ENCODE measurements at places on chromosomes 2 and 18.

DNA sequence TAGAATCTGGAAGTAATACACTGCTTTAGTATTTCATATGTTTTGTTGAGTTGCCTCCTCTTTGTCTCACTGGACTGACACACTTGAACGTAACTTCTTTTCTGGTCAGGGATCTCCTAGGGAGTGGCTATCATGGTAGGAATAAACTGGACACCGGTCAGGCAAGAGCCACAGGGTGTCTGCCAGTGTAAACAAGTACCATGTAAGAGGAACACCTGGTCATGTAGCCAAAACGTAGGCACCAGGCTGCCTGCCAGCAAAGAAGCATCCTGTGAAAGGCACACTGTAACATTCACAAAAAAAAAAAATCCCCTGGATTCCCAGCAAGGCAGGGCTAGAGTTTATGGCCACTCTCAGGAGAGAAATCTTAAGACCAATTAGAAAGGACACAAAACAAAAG, 372.8 kb upstream of the RND3 start:
- no peak for DNase-seq

GRCh38 chr2:169095621-169096105, 26.3 kb downstream of the DHRS9 start:
- no peak for DNase-seq

DNA sequence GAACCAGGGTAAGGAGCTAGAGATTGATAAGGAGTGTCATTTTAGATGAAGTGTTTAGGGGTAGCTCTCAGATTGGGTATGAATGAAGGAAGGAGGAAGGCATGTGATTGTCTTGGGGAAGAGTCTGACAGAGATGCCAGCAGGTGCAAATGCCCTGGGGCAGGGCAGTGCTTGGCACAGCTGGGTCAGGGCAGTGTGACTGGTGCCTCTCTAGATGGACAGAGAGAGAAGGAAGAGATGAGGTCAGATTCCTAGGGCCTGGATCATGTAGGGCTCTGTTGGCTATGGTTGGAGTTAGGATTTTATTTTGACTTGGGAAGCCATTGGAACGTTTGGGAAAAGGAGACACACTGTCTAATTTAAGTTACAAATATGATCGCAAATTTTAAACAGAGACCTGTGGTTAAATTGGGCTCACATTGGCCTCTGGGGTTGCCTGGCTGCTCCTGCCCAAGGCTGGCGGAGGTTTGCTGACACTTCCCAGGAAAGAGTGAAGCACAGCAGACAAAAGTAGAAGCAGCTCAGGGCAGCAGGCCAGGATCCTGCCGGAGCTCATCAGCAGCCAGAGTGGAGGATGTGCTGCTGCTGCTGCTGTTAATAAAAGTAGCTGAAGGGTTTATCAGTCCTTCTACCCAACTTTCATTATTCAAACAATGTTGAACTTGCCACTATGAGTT, 32.7 kb upstream of the FHL2 start:
- DNase-seq = no peak

DNA sequence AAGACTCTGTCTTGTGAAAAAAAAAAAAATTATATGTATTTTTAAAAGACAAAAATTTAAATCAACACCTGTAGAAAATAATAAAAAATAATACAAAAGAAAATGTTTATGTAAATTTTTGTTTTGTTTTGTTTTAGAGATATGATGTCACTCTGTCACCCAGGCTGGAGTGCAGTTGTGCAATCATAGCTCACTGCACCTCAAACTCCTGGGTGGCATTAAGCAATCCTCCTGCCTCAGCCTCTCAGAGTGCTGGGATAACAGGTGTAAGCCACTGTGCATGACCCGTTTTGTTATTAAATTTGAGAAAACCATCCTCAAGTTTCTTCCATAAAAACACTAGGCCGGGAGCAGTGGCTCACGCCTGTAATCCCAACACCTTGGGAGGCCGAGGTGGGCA, 56.2 kb upstream of the B3GNT7 start:
- no peak for DNase-seq

- no peak for DNase-seq
Measured at GRCh38 chr2:128379021-128380015, 60.6 kb upstream of the HS6ST1 start.

- DNase-seq = no peak
Measured at GRCh38 chr18:42545825-42546224, 569.7 kb downstream of the RIT2 start.

DNA sequence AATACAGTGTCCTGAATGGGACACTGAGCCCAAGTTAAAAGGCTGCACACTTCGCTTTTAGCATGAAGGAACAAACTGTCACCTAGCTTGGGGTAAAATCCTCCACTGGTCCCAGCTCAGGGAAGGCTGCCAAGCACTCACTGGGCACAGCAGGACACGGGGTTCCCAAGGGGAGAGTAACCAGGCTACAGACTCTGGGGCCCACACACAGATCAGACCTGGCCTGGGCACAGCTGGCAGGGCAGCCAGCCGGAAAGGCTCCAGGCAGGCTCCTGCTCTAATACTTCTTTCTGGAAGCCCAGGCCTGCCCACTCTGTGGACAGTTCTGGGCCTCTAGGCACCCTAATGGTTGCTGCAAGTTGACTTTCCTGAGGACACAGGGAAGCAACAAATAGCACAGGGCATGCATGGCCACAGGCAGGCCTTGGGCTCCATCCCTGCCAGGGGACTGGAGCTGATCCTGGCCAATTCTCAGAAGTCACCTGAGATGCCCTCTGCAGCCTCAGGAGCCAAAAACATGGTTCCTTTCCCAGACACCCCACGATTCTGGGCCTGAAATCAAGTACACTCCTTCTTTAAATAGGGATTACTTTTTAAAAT, 18.7 kb upstream of the SULT1C3 start:
- no peak for DNase-seq

DNA sequence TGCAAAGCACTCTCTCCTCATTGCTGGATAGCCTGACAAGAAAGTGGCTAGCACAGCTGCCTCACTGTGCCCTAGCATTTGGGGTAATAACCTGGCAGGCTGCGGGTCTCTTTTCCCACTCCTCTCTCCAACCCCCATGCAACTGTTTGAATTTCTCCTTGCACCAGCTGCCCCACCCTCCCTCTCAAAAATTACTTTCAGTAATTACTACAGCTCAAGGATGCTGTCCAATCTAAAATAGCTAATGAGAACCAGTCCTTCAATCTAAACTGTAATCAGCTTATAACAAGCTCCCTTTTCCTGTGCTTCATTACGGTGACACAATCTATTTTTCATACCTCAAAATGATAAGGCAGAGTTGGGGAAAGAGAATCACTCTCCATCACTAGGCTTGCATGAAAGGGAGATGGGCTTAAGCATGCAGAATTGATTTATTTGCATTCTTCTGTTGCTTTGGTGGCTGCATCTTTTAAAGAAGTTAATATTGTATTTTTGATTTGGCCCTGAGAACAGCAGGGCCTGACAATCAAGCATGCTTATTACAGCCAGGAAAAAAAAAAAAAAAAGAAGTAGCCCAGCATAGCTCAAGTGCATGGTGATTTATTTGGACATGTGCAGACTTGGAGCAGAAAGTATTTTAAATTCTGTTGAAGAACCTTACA, 881.8 kb downstream of the SLC4A3 start:
- DNase-seq = no peak

DNA sequence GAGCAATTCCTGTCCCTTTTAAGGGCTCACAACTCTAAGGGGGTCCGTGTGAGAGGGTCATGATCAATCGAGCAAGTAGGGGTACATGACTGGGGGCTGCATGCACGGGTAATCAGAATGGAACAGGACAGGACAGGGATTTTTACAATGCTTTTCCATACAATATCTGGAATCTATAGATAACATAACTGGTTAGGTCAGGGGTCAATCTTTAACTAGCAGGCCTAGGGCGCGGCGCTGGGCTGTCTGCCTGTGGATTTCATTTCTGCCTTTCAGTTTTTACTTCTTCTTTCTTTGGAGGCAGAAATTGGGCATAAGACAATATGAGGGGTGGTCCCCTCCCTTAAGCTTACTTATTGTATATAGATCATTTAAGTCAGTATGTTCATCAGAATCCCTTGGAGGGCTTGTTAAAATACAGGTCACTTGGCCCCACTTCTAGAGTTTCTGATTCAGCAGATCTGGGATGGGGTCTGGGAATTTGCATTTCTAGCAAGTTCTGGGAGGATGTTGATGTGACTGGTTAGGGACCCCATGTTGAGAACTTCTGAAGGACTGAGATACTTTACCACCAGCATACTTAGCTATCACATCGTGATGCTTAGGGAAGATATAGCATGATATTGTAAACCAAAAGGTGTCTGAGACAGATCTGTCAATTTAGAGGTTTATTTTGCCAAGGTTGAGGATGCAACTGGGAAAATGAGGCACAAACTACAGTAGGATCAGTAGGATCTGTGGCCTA, 2.8 kb upstream of the INPP4A start:
- DNase-seq = no peak

DNA sequence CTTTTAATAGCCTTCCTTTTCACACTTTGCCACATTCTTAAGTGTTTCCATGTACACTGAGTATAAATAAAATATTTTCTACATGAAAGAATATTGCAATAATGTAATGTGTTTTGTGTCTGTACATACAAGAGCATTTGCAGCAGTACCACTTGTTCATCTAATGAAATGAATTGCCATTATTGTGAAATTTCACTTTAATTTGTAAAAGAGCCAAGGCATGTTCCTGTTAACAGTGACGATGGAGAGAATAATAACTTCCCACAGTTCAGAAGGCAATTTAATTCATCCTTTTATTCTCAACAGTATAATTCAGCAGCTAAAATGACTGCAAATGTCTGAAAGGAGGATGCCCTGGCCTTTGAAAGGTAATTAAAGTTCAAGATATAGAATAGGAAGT, 853.9 kb downstream of the LRRTM4 start:
- DNase-seq = no peak

- DNase-seq = peak; percentile 60
Measured at GRCh38 chr2:68909793-68910674, 38.8 kb upstream of the BMP10 start.

DNA sequence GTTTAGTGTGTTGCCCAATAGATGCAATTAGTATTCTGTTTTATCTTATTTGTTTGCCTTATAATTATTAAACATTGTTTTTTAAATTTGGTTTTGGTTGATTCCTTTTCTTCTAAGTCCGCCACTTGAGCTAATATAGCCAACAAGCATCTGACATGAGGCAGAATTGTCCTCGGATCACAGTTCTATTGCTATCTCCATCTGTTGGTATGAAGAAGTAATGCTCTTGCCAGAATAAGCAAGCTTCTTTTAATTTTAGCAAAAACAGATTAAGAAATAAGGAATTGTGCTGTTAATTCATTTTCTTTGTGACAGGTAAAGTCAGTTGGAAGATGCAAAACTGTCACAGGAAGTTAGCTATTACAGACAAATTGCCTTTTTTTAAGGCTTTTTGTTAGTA, 54.3 kb downstream of the R3HDM1 start:
- no peak for DNase-seq

DNA sequence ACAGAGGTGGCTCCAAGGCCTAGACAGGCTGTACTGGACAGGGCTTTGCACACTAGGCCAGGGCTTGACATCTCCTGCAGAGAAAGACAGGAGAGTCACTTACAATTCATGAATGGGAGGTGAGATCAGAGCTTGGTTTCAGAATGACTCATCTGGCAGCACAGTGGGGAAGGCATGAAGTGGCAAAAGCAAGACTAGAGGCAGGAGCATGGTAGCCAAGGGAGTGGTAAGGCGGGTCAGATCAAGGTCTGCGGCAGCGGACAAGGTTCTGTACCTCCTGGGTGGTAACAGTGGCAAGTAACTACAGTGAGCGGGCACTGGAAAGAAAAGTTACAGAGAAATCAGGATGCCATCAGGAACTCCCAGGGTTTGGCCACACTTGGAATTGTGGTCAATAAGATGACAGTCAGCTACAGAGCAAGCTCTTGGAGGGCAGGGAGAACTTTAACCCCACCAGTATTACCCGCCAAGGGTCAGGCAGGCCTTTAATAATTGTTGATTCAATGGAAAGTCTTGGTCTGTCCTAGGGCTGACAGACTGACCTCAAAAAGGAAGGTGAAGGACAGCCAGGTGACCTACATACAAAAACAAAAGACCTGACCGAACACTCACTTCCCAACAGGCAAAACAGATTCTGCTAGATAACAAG, 5.7 kb downstream of the MCFD2 start:
- no peak for DNase-seq

- no peak for DNase-seq
Measured at GRCh38 chr2:33167622-33168245, 221.0 kb downstream of the LTBP1 start.

DNA sequence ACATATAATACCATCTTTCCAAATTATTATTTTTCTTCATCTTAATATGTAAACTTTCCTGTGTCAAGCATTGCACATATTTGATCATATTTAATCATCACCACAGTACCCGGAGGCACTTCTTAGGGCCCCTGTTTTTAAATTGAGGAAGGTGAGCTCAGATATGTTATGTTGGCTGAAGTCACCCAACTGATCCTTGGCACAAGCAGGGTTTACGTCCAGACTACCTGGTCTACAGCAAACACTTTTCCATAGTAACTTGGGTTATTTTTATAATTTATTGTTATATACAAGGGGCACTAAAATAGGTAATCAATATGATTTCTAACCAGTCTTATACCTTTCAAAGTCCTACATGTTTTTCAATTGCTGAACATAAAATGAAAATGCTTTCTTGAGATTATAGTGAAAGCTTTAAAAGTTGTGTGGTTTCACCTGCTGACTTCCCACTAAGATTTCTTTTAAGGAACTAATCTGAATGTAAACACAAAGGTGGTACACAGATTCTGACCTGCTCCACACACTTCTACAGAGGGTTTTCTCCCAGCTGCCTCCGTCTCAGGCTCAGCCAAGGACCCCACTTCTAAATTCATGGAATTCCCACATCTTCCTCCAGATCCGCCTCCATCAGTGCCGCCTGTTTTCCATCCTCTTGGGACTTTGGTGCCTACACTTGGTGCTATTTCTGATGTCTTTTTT, 52.2 kb downstream of the SH3YL1 start:
- no peak for DNase-seq

DNA sequence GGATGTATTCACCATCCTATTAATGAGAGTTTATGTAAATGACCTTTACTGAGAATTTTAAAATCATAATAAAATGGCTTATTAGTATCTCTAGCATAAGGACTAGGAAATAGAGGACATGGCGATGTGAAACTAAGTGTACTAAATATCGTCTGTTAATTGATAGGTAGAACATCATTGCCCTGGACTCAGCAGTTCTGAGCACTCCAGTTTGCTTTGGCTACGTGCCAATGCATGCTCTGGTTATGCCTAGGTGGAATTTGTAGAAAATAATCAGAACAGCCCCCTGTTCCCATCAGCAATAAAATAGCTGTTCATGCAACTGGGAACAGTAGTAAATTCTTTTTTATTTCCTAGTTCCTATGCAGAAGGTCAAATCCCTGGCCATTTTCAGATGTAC, 247.8 kb downstream of the DOK6 start:
- DNase-seq = no peak

- no peak for DNase-seq
Measured at GRCh38 chr2:235533616-235534385, 40.0 kb downstream of the AGAP1 start.

DNA sequence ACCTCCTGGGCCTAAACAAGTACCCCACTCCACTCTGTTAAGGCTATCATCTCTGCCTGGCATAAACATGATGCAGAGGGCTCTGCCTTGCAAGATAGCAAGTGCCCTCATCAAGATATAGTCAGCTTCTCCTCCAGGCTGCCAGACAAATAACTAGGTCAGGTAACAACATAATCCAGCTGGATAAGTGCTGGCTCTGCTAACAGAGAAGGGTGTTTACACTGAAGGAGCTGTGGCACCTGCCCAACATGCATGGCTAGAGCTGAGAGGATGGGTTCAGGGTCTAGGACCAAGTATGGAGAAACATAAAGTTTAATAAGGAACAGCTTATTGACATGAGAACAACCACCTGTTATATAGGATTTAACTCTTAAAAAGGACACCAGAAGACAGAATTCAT, 42.8 kb downstream of the DLGAP1 start:
- no peak for DNase-seq
